ENCODE measurements at places on chromosomes 16 and 17.

- peak; percentile 44 for DNase-seq
Measured at GRCh38 chr17:10063730-10064241, 134.6 kb downstream of the GAS7 start.

GRCh38 chr16:1786242-1787055 lies 3.7 kb downstream of the NUBP2 start:
- DNase-seq: no peak

- no peak for DNase-seq
Measured at GRCh38 chr17:62631086-62631935, 3.8 kb downstream of the MRC2 start.

GRCh38 chr16:73781297-73781696 lies 515.3 kb upstream of the PSMD7 start:
- no peak for DNase-seq

GRCh38 chr16:81601601-81602255 lies 157.1 kb downstream of the CMIP start:
- DNase-seq: no peak

DNA sequence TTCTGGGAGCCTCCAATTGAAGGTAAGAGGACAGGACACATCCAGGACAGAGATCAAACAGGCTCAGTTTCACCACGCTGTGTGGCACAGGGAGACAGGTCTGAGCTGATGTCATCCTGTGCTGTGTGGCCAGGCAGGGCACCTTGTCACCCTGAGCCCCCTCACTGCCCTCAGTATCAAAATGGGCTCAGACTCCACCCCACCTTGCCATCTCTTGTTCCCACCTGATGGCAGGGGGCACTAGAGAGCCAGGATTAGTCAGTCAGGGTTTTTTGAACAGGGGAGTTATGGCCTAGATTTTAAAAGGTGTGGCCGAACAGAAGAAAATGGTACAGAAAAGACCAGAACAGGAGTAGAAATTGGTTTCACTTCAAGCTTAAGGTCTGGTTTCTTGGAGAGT lies 2.6 kb downstream of the KAT2A start:
- DNase-seq: no peak

DNA sequence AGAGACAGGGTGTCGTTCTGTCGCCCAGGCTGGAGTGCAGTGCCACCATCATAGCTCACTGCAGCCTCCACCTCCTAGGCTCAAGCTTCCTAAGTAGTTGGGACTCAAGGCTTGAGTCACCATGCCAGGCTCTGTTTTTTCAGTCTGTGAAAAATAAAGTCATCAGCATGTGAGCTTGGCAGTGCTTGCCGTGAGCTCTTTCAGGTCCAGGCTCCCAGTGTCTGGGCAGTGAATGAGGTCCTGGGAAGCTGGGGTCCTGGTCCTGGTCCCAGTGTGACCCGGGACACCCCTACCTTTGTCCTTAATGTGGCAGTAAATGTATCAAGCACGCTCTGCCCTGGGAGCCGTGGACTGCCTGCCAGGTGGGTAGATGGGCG lies 22.9 kb upstream of the RPL13 start:
- no peak for DNase-seq

- no peak for DNase-seq
Measured at GRCh38 chr16:55204069-55204468, 119.9 kb upstream of the IRX6 start.

- no peak for DNase-seq
Measured at GRCh38 chr17:59300941-59301340, 30.5 kb upstream of the YPEL2 start.

DNA sequence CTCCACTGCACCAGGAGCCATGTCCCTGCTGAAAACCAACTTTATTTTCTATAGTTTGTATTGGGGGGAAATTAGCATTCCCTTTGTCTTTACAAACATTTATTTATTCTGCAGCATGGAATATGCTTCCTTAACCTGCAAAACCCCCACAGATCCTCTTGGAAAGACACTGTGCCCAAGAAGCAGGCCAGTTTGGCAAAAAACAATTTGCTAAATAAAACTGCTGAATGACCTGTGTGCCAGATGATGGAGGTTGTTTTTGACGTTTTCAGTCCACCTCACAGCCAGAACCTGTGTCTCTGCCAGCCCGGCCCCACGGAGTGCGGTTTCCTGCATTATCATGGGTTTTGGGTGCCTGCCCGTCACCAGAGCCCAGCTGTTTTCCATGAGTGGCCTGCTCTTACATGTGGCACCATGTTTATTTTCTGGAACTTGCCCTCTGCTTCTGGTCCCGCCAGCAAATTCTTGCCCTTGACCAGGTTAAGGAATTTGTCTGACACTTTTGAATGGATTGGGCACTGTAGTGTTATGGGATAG lies 26.4 kb downstream of the ORC6 start:
- no peak for DNase-seq

GRCh38 chr17:34892461-34893249 lies 68.6 kb downstream of the CCT6B start:
- no peak for DNase-seq

DNA sequence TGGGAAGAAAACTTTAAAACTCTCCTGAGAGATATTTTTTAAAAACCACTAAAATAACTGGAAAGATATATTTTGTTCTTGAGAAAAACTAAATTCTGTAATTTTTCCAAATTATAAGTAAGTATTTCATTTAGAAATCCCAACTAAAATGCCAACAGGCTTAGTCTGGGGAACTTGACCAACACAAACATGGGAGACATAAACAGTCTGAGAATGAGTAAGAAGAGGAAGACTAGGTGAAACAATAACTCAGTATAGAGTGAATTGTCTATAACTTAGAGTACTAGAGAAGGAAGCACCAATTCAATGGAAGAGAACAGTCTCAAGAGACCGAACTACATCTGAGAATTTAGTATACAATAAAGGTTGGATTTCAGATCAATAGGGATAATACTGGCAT lies 2.9 kb downstream of the CMTM1 start:
- DNase-seq: no peak

DNA sequence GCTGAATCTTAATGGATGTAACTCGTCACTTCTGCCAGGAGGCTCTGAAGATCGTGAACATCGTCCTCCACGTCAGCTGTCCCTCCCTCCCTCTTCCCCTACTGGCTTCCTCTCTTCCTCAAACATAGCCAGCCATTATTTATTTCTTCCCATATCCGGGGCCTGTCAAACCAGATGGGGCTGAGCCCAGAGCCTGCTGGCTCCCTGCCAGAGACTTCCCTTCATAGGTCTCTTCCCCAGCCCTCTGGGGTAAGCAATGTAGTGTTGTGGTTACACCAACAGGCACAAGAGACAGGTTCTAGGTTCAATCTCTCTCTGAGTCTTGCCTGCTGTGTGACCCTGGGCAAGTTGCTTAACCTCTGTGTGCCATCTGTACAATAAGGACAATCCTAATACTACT lies 40.1 kb upstream of the ZFP90 start:
- DNase-seq: no peak

- no peak for DNase-seq
Measured at GRCh38 chr17:61411261-61412142, 11.9 kb downstream of the TBX2 start.

DNA sequence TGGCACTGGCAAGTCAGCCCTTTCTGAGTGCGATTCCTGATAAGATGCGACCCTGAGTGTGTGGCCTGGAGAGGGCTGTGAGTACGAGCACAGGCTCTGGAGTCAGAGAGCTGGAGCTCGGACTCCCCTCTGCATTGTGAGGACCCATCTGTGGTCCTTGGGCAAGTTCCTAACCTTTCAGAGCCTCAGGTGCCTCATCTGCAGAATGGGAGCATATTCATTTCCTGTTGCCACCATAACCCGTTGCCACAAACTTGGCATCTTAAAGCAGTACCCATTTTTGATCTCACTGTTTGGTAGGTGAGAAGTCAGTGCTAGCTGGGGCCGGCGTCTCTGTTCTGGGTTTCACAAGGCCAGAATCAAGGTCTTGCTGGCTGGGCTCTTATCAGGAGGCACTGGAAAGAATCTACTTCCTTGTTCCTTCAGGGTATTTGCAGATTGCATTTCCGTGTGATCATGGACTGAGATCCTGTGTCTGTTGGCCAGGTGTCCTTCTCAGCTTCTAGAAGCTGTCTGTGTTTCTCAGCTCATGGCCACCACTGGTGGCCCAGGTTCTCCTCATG lies 20.2 kb downstream of the KNOP1 start:
- no peak for DNase-seq

DNA sequence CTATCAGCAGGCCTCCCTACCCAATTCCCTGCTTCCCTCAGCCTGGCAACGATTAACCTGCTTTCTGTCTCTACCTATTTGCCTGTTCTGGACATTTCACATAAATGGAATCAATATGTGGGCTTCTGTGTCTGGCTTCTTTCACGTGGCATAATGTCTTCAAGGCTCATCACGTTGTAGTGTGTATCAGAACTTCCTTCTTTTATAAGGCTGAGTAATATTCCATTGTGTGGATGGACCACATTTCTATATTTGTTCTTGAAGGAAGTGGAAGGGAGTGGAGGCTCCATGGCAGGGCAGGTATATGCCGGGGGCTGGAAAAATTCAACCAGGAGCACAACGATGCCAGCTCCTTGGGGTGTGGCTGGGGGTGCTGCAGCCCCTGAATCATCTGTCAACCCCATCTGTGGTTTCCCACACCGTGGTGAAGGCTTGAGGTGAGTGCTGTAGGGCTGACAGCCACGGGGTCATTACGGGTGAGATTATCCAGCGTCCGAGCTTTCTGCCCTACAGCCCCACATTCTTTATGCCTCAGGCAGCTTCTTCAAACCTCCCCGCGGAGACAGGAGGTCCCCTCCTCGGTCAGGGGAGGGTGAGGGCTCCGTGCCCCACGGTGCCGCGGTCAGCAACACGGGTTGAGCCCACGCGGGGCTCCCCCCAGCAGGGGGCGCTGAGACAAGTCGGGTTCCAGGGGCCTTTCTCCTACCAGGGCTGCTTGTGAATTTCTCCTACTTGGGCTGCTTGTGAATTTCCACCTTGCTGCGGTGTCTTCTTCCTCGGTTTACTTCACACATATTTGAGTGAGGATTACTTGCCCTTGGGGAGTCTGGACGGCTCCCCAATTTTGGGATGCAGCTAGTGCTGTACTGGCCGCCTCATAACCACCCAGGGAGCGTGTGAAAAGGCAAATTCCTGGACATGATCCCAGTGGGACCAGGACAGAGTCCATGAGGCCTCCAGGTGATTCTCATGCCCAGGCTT lies 18.3 kb upstream of the WFIKKN2 start:
- no peak for DNase-seq

GRCh38 chr16:10877472-10877946 lies 507 bp downstream of the CIITA start:
- no peak for DNase-seq

DNA sequence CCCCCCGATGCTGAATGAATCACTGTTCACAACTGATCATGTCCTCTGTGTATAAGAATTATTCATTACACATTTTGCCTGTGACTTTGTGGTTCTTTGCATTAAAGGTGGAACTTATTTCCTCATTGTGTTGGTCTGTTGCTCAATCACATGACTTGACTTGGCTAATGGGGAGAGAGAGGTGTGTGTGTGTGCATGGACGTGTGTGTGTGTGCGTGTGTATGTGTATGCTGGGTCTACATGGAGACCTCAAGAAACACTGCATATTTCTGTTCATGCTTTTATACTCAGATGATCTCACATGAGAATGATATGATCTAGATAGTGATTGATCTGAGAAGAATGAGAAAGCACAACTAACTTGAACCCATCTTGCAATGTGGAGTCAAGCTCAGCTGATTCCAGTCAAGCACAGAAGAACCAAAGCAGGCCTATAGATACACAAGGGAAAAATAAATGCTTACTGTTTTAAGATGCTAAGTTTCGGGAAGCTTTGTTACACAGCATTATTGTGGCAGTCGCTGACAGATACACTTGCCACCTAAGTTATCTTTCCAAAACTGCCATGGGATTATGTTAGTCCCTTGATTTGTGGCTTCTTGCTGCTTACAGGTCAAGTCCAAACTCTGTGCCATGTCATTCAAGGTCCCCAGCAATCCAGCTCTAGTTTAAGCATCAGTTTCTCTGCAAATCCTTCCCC lies 167.9 kb upstream of the ZFHX3 start:
- no peak for DNase-seq

- DNase-seq: no peak
Measured at GRCh38 chr17:42678951-42679491, 2.2 kb upstream of the PLEKHH3 start.

DNA sequence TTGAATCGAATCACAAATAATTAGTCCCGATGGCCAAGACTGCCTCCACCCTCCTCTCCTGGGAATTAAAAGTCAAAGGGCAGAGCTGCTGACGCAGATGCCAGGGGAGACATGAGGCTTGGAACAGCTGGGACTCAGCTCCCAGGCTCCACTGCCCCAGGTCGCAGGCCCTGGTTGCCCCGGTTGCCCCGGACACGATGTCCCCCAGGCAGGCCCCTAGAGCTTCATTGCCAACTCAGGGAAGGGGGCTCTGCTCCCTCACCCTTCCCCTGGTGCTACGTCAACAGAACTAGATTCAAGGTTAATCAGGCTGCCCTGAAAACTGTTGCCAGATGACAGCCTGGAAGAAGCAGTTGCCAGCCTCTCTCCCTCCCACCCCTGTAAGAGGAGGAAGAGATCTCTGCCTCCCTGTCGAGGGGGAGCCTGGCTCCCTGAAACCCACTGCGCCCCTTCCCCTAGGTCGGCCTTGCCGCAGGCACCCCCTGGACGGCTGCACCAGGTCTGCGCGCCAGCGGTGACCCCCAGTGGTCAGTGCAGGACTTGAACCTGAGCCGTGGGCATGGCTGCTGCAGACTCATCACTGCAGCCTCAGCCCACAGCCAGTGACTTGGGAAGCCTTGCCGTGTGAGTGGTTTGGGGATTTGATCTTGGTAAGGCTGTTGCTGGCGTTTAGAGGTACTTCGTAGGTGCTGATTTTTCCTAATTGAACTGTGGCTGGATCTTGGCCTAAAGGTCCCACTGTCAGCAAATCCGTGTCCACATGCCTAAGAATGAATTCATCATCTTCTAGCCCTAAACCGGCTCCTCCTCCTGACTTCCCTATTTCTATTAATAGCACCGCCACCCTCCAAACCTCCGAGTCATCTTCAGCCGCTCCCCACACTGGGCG lies 84.1 kb upstream of the TOB1 start:
- peak; percentile 69 for DNase-seq

DNA sequence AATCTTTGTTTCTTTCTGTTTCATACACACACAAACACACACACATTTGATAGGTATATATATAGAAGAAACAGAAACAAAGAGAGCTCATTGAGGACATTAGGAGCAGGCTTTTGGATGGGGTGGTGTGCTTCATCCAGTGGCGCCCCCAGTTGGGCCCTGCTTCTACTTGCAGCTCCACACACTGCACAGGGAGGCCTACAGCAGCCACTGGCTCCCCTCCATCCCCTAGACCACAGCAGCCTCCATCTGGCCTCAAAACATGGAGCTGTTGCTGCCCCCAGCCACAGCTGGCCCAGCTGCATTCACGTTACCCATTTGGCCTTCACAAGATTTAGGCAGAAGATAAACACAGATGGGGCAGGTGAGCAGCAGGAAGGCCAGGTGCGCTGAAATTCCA lies 33.1 kb upstream of the NF1 start:
- DNase-seq: peak; percentile 3

GRCh38 chr17:73902416-73903181 lies 258.4 kb upstream of the SDK2 start:
- no peak for DNase-seq

- DNase-seq: no peak
Measured at GRCh38 chr17:61116577-61116976, 283.1 kb upstream of the TBX2 start.

- no peak for DNase-seq
Measured at GRCh38 chr16:48347191-48347865, 37.9 kb downstream of the SIAH1 start.
